NCI-H774 (cell line): ENCODE measurements at places on chromosomes 6 and 20.
A peak's percentile ranks its signal among the peaks of the same experiment; 100 is the strongest.

GRCh38 chr6:9535106-9535505 is 879.8 kb downstream of the TFAP2A start:
- DNase-seq = no peak

GRCh38 chr6:2693231-2693630 is 57.5 kb downstream of the MYLK4 start:
- no peak for DNase-seq

DNA sequence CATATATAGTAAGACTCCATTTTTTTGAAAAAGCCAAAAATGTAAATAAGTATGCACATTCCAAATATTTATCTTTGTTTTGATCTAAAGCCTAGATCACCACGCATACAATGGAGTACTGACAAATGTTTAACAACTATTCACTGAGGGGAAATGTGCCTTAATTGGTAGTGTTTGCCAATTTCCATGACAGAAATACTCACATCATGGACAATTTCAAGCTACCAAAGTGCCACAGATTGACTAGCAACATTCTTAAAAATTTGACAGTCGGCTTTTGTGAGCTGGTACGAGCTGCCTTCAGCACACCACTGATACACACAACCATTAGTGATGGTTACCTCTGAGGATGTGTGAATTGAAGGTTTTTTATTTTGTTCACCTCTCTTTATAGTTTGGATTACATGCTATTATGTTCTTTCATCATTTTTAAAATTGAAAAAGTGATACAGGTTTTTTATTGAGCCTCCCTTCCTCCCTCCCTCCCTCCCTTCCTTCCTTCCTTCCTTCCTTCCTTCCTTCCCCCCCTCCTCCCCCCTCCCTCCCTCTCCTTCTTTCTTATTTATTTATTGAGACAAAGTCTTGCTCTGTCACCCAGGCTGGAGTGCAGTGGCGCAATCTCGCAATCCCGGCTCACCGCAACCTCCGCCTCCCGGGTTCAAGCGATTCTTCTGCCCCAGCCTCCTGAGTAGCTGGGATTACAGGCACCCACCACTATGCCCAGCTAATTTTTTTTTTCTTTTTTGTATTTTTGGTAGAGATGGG is 19.2 kb downstream of the SMPDL3A start:
- DNase-seq = no peak

- DNase-seq = peak; percentile 75
Measured at GRCh38 chr6:94349227-94349626, 929.9 kb upstream of the EPHA7 start.

GRCh38 chr6:152828431-152828830 is 77.8 kb downstream of the VIP start:
- DNase-seq = no peak

DNA sequence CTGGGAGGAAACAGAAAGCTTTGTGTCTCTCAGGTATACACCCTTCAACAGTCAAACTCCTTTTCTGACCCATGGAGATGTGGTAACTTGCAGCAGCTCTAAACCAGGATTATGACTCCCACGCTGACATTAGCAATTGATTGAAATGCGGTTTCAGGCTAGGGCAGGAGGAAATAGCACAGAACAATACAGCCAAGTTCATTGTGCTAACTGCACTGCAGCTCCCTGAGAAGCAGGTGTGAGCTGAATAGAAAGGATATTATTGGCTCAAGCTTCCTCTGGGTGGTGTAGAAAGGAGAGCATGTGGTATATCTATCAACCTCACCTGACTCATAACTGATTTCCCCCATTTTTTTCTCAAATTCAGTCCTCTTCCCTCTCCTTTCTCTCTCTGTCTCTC is 612.3 kb upstream of the BTBD3 start:
- DNase-seq = peak; percentile 52

DNA sequence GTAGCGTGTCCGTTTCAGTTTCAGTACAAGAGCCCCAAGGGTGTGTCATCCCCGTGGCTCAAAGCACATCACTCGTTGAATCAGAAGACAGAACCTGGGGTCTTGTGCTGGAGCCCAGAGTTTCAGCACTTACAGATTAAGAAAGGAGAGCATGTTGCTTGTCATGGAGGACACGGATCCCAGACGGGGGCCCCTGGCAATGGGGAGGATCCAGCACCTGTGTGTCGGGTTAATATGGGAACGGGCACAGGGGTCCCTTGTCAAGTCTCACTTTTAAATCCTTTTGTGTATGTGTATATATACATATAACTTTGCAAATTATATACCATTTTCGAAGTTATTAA is 23.4 kb downstream of the THBS2 start:
- no peak for DNase-seq

DNA sequence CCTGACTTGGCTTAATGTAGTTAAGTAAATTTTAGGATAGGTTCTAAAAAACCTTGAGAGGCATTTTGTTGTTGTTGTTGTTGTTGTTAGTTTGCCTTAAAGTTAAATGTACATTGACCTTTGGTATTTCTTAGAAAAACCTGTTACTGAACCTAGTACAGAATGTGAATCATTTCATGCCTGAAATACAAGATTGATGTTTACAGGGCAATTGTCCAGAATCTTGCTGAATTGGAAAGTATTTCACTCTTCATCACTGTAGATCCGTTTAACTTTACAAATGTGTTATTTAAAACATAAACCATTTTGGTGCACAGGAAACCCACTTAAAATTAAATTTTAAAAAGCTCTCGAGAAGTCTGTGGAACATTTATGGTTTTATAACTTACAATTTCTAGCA is 75.0 kb downstream of the CEP57L1 start:
- DNase-seq = no peak

GRCh38 chr20:24622856-24623255 is 153.4 kb downstream of the SYNDIG1 start:
- no peak for DNase-seq

DNA sequence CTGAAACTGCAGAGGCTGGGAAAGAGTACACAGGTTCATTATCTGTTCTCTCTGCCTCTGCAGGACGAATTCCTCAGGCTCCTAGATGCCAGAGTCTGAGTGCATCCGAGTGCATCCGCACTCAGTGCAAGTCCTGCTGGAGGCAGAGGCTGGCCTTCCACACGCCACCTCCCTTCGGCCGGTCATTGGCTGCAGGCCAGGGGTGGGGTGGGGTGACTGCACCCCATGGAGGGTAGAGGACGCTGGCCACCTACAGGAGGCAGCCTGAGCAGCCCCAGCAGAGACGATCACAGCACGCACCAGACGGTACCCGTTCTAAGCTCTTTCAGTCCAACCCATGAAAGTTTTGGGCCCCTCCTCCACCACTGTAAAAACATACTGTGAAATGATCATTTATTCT is 11.7 kb downstream of the SFT2D1 start:
- no peak for DNase-seq

DNA sequence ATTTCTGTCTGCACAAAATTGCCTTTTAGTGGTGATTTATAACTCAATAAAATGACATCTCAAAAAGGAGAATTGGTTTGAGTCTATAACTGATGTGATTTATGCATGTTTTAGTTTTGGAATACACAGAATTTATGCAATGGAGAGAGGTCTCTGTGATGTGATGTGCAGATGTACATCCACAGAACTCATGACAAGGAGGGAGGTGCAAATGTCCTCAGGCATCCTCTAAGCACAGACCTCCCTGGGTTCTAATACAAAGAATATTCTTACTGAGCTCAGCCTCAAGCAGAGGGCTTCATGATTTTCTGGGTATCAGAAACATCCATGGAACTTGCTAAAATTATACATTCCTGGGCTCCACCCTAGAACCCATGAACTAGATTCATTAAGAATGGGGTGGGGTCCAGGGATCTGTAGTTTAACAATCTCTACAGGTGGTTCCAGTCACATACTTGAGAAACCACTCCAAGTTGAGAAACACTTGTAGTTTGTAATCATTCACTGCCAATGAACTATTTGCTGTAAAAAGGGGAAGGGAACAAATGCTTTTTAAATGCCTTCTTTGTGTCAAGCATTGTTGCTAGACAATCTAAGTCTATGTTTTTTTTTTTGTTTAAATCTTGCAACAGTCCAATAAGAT is 60.2 kb upstream of the NEDD9 start:
- no peak for DNase-seq

DNA sequence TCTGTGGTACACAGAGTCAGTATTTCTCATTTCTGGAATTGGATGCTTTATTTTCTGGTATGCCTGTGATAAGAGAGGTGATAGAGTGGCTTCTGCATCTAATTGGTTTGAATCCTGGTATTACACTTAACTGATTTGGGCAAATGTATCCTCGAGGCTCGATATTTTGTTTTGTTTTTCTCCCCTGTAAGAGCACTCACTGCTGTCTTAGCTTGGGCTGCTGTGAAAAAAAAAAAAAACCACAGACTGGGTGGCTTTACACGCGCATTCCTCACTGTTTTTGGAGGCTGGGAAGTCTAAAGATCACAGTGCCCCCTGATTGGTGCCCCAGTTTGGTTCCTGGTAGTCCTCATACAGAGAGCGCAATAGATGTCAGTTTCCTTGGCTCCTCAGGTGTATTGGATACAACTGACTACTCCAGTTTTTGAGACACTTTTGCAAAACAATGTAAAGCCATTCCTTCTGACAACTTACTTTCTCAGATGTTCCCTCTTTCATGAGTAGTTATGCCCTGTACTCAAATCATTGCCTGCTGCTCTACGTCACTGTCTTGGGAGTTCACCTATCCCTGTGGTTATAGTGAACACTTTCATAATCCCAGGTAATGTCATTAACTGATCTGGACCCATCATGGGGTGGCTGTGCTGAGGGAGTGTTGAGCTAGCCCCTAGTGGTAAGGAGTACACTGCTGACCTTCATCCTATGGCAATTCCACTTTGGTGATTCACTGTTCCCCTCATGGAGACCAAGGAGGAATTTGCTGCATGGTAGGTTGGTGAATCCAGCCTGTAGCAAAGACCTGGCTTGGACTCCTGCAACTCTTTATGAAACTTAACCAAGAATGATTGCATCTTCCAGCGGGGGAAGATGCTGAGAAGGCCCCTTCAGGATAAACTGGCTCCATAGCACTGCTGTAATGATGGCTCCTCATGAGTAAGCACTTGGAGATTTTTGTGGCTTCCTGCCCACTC is 3.5 kb upstream of the ACAT2 start:
- DNase-seq = no peak

DNA sequence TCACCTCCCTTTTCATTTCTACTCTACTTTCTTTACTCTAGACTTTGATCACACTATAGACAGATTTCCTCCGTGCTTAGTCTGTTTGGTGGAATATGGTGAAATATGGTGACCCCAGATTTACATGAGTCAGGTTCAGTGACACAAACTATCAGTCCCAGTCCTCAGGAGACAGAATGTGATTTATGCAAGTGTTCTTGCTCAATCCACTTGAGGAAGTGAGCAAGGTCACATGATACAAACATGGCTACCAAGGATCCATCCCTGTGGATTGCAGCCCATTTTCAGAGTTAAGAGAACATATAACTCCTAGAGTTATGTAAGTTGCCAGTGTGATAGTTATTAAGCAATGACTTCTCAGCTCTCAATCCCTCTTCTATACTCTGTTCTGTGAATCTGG is 23.7 kb upstream of the TSHZ2 start:
- DNase-seq = no peak

- no peak for DNase-seq
Measured at GRCh38 chr20:3282271-3283221, 43.6 kb upstream of the SLC4A11 start.

GRCh38 chr6:100662264-100662663 is 197.5 kb upstream of the SIM1 start:
- DNase-seq = peak; percentile 29

DNA sequence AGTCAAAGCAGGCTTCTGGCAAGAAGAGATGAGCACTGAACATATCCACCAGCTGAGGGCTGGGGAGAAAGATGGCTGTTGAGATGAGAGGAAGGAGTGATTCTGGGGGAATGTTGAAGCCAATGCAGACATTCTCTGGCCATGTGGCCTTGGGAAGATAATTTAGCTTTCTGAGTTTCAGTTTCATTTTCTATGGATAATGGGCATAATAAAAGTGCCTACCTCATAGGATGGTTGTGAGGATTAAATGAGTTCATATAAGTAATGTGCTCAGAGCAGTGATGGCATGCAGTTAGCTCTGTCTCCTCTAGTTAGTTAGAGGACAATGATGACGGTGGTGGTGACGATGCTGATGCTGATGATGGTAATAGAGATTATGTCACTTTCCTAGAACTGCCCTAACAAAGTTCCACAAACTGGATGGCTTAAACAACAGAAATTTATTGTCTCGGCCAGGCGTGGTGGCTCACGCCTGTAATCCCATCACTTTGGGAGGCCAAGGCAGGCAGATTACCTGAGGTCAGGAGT is 18.5 kb upstream of the KCNK5 start:
- DNase-seq = no peak

DNA sequence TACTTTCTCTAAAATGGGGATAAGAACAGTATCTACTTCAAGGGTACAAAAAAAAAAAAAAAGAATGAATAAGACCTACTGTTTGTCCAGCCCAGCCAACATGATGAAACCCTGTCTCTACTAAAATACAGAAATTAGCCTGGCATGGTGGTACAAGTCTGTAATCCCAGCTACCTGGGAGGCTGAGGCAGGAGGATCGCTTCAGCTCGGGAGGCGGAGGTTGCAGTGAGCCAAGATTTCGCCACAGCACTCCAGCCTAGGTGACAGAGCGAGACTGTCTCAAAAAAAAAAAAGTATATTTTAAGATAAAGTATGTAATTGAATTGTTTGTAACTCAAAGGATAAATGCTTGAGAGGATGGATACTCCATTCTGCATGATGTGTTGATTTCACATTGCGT is 2.0 kb downstream of the BLTP3A start:
- no peak for DNase-seq

DNA sequence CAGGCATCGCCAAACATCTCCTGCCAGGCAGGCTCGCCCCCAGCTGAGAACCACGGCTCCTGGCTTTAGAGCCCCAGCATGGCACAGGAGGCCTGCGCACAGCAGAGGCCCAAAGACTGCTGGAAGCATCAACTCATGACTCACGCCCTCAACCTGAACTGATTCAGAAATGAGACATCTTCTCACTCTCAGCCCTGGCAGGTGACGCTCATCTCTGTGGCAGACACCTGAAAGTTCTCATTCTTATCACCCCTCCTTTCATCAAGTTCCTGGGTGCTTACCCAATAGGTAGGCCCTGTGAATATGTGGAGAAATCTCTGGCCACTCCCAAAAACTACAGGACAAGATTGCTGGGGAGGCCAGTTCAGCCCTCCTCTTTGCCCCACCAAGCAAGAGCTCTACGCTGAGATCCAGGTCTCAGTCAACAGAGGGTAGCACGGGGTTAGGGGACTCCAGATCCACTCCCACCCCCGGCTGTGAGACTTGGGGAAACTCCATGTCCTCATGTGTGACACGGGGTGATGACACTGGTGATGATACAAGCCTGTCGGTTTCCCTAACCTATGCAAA is 11.3 kb downstream of the NFATC2 start:
- no peak for DNase-seq
